ENCODE measurements at places on chromosomes 5 and 9. TPM values are rescaled to one million over a fixed set of nuclear protein-coding genes. Genes with fewer than 3 reads are reported as not detected.

QSOX2 gene
- total RNA-seq, result 11.5 TPM

DNA sequence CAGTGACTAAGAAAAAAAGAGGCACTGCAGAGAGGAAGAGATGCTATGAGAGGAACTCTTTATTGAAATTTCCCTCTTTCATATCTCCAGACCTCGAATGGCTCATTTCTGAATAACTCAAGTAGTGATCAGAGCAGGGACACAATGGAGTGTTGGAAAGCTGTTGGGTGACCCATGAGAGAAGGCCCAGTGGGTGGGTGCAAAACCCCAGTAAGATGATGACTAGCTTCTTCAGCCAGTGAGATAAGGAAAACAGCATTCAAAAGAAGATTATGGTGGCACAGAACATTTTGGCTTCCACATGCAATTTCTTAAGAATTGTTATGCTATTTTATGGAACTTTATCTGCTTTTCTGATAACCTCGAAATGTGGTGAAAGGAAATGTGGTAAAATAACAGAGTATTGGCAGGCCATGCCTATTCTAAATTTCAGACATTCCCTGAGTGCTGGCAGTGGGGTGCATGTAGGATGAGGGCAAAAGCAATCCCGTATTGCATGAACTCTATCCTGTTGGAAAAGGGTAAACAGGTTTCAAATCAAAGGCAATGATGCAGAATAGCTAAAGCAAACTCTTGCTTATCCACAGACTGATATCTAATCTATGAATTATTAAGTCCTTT lies 128.0 kb upstream of the KLF9 start:
- no peak for DNase-seq

DNA sequence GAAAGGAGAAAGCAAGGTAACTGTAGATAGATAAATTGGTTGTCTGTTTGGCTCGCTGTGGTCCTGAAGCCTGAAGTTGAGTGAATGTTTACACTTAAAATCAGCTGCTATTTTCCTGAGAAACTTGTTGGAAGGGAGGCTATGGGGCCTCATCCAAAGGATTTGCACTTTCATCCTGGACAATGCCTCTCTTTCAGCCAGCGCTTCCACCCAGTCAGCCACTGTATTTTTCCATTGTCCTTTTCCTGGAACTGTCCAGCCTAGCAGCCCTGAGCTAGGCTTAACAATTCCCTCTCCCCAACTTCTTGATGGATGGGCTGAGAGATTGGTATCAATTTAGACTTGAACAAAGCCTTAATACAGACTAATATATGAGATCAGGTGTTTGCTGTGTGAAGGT lies 429.2 kb downstream of the DMAC1 start:
- no peak for DNase-seq

ALDH7A1 gene
- total RNA-seq, result 3.0 TPM

CAMK2A gene
- total RNA-seq, result not detected

GRCh38 chr5:18546591-18546990 lies 912.3 kb downstream of the TAF11L14 start:
- no peak for DNase-seq

AK8 gene
- total RNA-seq, result not detected

BTNL9 gene
- total RNA-seq, result not detected

GRCh38 chr9:7177383-7177782 lies 419.6 kb downstream of the KDM4C start:
- no peak for DNase-seq

NMUR2 gene
- total RNA-seq, result not detected

DNA sequence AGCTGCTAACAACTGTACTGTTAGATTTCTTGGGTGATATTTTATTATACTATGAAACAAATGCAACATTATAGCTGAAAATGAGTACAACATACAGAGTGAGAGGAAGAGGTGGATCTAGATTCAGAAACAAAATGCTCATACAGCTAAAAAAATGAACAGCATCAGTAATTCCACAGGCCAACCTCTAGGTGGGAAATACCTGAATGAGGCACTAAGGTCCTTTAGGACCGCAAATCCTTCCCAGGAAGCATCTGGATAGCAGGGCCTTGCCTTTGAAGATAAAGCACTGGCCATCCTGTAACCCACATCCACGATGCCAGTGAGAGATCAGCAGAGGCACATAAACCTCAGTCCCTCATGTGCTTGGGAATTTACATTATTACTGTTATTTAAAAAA lies 310.8 kb downstream of the YTHDC2 start:
- no peak for DNase-seq

DNA sequence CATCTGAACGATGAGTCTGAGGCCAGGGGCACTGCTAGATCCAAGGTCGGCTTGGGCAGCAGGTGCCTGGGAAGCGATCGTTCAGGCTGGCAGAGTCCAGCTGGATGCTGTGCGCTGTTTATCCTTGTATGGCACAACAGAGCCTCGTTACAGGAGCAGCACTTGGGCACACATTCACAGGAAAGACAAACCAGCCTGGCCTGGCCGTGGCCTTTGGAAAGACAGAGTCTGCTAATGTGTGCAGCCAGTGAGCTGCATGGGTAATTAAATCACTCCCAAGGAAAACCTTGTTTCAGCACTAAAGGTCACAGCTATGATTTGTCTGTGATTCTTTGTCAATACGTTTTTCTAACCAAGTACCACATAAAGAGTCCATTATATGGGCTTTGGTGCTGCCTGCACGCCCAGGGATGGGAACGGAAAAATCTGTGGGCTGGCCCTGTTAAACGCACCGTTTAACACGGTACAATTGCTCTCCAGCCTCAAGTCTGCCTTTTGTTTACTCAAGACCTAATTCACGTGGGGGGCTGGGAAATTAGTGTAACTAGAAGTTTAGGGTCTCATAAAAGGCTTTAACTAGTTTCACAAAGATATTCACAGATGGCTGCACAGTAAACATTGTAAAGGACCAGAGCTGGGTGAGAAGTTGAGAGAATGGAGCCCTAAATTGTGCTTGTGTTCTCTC lies 509.3 kb downstream of the KDM4C start:
- DNase-seq, result no peak
